Adrenal gland (tissue), 19 donors: ENCODE measurements at places on chromosomes 6 and 20. TPM values are rescaled to one million over a fixed set of nuclear protein-coding genes. Genes with fewer than 3 reads are reported as not detected.

Gene SNHG17
- 57.8 TPM for polyA plus RNA-seq

Gene GPR6
- polyA plus RNA-seq: not detected

Gene ZKSCAN8
- 5.0 TPM for polyA plus RNA-seq

Gene FLRT3
- polyA plus RNA-seq: 0.51 TPM

Gene SLC35B2
- 37.5 TPM for polyA plus RNA-seq

Gene CDH26
- 2.9 TPM for polyA plus RNA-seq

Gene HLA-DMB
- polyA plus RNA-seq: 9.1 TPM

Gene NEDD9
- 14.7 TPM for polyA plus RNA-seq

Gene HSPA12B
- polyA plus RNA-seq: 9.1 TPM

Gene SLC22A16
- not detected for polyA plus RNA-seq

Gene VNN1
- 0.81 TPM for polyA plus RNA-seq

Gene LKAAEAR1
- polyA plus RNA-seq: not detected

Gene SDCBP2
- 3.0 TPM for polyA plus RNA-seq

Gene TREM2
- 11.7 TPM for polyA plus RNA-seq

- no peak overlapping the region for H3K4me3 ChIP-seq
- H3K36me3 ChIP-seq: no peaks in the 10 kb centered on the region
- no peak for DNase-seq
- H3K27ac ChIP-seq: no peak overlapping the region
- no peaks in the 10 kb centered on the region for H3K27me3 ChIP-seq
These were observed 7.9 kb upstream of the WFDC10A start for GRCh38 chr20:45621593-45621992.

GRCh38 chr6:7726416-7727085 lies 652 bp downstream of the BMP6 start:
- no peaks in the 10 kb centered on the region for H3K36me3 ChIP-seq
- H3K27ac ChIP-seq: no peak overlapping the region
- peak overlapping the region; percentile 80 for H3K4me3 ChIP-seq
- peaks cover 28% of the 10 kb centered on the region for H3K27me3 ChIP-seq
- peaks cover 33% of the 10 kb centered on the region for H3K4me1 ChIP-seq

- no peak for DNase-seq
- no peak overlapping the region for H3K27ac ChIP-seq
- no peaks in the 10 kb centered on the region for H3K4me1 ChIP-seq
- no peak overlapping the region for H3K4me3 ChIP-seq
These were observed 29.6 kb downstream of the RNASET2 start for GRCh38 chr6:166926748-166927147.

DNA sequence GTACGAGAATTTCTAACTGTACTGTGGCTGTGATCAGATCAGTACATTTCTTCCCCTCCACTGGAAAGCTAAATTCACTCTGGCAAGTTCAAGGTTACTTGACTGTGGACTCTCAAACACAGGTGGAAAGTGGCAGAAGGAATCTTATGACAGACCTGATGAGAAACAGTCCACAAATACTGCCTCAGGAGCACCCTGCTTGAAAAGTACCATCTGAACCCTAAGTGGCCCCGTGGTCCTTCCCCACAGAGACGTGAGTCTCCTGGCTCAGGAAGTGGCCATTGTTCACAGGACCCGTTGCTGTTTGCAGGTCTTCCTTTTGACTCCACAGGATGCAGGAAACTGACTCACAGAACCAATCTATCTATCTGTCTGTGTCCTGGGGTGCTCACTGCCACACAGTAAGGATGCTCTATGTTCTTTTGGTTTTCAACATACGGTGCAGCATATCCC lies 47.5 kb upstream of the NHSL1 start:
- peak; percentile 20 for DNase-seq
- no peaks in the 10 kb centered on the region for H3K4me1 ChIP-seq
- H3K27me3 ChIP-seq: no peaks in the 10 kb centered on the region
- no peak overlapping the region for H3K27ac ChIP-seq

DNA sequence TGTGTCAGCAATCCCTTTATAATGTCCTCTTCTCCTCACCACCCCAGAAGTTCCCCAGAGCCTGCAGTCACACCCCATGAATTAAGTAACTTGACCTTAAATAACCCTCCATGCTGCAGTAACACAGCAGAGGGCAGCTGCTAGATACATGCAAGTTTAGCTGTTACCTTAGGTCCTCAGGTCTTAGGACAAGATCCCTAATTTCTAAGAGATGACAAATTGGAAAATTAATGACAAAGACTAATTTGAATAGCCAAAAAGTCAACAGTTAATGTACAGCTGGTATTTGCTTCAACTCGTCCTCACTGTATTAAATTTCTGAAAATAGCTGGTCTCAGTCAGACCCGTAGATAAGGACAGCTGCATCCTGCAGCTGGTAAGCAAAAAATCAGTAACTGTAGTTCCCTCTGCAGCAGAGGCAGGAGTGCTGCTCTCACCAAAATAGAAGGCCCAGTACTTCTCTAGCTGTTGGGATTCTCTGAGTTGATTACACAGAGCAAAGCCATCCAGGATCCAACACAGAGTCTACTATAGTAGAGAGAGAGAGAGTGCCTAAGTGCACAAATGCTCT lies 62.4 kb downstream of the TNFRSF21 start:
- H3K4me1 ChIP-seq: peaks cover 29% of the 10 kb centered on the region
- no peaks in the 10 kb centered on the region for H3K36me3 ChIP-seq
- no peak overlapping the region for H3K27ac ChIP-seq
- no peak overlapping the region for H3K4me3 ChIP-seq

DNA sequence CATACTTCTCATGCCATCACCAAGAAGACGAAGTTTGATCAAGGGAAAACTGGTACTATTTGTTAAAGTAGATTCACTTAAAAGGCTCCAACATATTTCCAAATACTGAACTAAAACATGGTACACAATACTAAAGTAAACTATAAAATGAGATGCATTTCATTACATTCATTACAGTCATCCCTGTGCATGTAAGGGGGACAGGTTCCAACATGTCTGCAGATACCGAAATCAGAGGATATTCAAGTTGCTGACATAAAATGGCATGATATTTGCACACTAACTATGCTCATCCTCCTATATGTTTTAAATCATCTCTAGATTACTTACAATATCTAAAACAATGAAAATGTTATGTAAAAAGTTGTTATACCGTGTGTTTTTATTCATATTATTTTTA lies 893.9 kb upstream of the MANEA start:
- H3K36me3 ChIP-seq: no peaks in the 10 kb centered on the region
- no peaks in the 10 kb centered on the region for H3K4me1 ChIP-seq
- no peak overlapping the region for H3K27ac ChIP-seq
- no peak overlapping the region for H3K4me3 ChIP-seq
- no peak for DNase-seq
- no peaks in the 10 kb centered on the region for H3K27me3 ChIP-seq

- no peak overlapping the region for H3K4me3 ChIP-seq
- DNase-seq: no peak
- H3K4me1 ChIP-seq: no peaks in the 10 kb centered on the region
- H3K36me3 ChIP-seq: no peaks in the 10 kb centered on the region
These were observed 125.0 kb upstream of the JAG1 start for GRCh38 chr20:10798811-10799210.

- H3K36me3 ChIP-seq: no peaks in the 10 kb centered on the region
- no peak overlapping the region for H3K27ac ChIP-seq
- no peak for DNase-seq
- H3K27me3 ChIP-seq: no peaks in the 10 kb centered on the region
These were observed 70.1 kb upstream of the IYD start for GRCh38 chr6:150298676-150299075.

DNA sequence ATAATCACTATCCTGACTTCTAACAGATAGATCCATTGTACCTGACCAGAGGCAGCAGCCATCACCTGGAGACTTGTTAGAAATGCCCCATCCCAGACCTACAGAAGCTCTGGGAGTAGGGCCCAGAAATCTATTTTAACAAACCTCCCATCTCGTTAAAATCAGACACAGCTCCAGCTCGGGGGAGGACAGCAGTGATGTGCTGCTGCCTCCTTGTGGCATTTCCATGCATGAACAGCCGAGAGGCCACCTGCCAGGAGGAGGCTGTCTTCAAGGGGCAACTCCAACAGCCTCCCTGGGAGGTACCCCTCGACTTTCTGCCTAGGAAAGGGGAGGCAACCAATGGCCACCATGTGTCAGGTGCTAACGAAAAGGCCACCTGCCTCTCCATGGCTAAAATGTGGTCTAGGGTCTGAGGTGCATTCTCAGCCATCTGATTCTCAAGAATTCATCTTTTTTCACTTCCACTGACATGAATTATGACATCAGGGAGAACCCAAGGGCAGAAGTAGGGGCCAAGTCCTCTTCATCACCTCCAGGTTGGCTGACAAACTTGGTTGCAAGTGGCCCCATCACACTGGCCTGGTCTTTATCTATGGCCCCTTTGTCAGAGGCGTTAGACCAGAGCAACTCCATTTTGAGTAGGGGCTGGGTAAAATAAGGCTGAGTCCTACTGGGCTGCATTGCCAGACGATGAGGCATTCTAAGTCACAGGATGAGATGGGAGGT lies 12.2 kb upstream of the KCNK15 start:
- H3K4me3 ChIP-seq: no peak overlapping the region
- no peak overlapping the region for H3K27ac ChIP-seq
- H3K4me1 ChIP-seq: peaks cover 20% of the 10 kb centered on the region
- no peaks in the 10 kb centered on the region for H3K27me3 ChIP-seq
- no peaks in the 10 kb centered on the region for H3K36me3 ChIP-seq
- peak; percentile 80 for DNase-seq

DNA sequence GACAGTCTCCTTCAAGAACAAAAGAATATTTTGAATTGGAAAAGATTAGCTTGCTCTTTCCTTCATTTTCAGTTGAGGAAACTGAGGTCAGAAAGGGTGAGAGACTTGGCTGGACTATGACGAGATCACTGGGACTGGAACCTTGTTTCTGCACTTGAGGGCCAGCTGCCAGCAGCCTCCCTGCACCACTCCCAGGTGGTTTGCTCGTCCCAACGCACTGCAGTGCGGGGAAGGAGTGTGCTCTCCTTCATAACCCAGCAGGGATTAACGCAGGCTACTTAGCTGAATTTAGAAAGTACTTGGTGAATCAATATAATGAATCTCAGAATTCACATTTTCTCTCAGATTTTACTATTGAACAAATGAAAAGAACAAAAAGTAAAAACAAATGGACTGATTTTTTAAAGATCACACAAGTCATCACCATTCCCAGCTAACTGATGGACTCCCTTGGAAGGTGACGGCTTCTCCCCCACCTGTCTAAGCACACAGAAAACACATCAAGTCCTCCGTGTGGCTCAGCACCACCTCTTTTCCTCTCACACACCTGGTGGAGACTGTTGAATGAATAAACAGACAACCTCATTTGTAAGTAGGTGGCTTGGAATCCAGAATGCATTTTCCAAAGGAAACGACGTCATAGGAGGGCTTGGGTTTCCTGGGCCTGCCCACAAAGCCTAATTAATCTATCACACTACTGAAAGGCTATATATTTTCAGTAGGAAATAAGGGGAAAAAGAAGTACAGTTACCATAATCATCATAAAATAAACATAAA lies 121.0 kb downstream of the QRSL1 start:
- no peak for DNase-seq
- H3K4me1 ChIP-seq: no peaks in the 10 kb centered on the region
- no peaks in the 10 kb centered on the region for H3K36me3 ChIP-seq

- H3K27me3 ChIP-seq: no peaks in the 10 kb centered on the region
- no peaks in the 10 kb centered on the region for H3K36me3 ChIP-seq
- no peaks in the 10 kb centered on the region for H3K4me1 ChIP-seq
- no peak overlapping the region for H3K4me3 ChIP-seq
These were observed 322.8 kb downstream of the CD109 start for GRCh38 chr6:74018825-74019224.

DNA sequence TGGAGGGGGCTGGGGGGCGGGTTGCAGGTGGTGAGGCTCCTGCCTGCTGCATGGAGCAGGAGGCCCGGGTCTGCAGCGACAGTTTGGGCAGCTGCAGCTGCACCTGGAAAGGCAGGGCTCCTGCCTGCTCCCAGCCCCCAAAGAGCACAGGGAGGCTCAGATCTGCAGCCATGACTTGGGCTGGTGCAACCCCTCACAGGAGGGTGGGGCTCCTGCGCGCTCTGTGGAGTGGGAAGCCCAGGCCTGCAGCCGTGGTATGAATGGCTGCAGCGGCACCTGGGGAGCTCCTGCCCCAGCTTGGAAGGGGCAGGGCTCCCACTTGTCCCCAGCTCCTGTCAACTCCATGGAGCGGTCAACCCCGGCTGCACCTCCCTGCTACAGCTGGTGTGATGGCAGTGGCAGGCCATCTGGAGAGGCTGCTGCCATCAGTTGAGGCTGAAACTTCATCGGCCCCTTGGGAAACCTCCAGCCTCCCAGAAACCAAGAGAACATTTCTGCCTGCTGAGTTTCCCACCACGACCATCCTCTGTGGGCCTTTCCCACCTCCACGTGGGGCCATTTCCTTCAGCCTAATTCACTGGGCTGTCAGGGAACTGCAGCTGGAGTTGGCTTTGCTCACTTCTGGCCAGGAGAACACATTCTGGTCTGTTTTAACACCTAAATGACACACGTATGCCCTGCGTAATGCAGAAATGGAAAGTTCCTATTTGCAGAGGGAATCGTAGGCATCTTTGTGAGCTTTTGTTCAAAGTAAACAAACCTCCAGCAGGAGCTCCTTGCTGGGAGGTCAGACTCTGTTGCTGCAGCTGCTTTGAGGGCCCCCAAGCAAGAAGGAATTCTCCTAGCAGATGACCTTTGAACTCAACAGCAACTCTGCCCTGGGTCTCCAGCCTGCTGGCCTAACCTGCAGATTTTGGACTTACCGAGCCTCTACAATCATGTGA lies 429.0 kb downstream of the PREX1 start:
- H3K27ac ChIP-seq: no peak overlapping the region
- H3K4me3 ChIP-seq: no peak overlapping the region
- no peak for DNase-seq
- no peaks in the 10 kb centered on the region for H3K36me3 ChIP-seq
- no peaks in the 10 kb centered on the region for H3K4me1 ChIP-seq
- H3K27me3 ChIP-seq: no peaks in the 10 kb centered on the region

DNA sequence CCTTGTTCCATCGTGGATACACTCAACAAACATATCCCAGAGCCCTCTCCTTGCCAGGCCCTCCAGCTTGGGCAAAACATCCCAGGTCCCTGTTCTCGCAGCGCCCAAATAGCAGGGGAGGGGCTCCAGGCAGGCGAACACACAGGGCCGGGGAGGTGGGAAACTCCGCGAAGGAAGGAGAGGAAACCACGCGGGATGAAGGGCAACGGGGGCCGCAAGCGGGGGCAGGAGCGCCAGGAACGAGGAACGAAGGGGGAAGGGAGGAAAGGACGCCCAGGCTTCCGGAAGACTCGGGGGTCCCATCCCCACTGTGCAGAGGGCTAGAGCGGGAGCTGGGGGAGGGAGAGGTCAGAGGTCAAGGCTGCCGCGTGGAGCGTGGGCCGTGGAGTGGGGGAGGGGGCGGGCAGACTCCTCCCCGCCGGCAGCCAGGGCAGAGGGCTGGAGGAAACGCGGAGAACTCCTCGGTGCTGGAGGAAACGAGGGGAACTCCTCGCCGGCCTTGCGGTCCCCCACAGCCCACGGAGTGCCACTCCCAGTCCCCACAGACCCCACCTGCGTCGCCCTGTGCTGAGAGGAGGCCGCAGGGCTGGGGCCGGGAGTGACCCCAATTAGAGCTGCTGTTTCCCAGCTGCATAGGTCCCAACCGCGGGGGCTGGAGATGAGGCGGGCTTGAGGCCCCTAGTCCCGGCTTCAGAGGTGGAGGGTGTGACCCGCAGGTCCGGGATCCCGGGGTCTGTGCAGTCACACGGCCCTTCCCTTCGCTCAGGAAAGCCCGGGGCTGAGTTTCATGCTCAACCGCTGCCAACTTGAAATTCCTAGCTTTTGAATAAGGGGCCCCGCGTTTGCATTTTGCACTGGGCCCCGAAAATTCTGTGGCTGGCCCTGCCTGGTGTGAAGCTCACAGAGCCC lies 1.2 kb upstream of the RBM38 start:
- no peaks in the 10 kb centered on the region for H3K27me3 ChIP-seq
- no peak overlapping the region for H3K27ac ChIP-seq
- DNase-seq: no peak
- peaks cover 13% of the 10 kb centered on the region for H3K4me1 ChIP-seq

- no peak overlapping the region for H3K27ac ChIP-seq
- H3K4me1 ChIP-seq: peaks cover 14% of the 10 kb centered on the region
- H3K4me3 ChIP-seq: no peak overlapping the region
- H3K27me3 ChIP-seq: no peaks in the 10 kb centered on the region
- no peaks in the 10 kb centered on the region for H3K36me3 ChIP-seq
These were observed 4.7 kb upstream of the WTAP start for GRCh38 chr6:159722655-159723054.
